ENCODE measurements at places on chromosomes 2 and 18. TPM values are rescaled to one million over a fixed set of nuclear protein-coding genes. Genes with fewer than 3 reads are reported as not detected.

EGR4 gene
- not detected for polyA plus RNA-seq

- H3K36me3 ChIP-seq: no peaks in the 10 kb centered on the region
- no peaks in the 10 kb centered on the region for H3K27me3 ChIP-seq
- DNase-seq: no peak
- H3K27ac ChIP-seq: no peak overlapping the region
- H3K4me3 ChIP-seq: no peak overlapping the region
Observed at GRCh38 chr2:99988599-99988998, 153.8 kb downstream of the AFF3 start.

DNA sequence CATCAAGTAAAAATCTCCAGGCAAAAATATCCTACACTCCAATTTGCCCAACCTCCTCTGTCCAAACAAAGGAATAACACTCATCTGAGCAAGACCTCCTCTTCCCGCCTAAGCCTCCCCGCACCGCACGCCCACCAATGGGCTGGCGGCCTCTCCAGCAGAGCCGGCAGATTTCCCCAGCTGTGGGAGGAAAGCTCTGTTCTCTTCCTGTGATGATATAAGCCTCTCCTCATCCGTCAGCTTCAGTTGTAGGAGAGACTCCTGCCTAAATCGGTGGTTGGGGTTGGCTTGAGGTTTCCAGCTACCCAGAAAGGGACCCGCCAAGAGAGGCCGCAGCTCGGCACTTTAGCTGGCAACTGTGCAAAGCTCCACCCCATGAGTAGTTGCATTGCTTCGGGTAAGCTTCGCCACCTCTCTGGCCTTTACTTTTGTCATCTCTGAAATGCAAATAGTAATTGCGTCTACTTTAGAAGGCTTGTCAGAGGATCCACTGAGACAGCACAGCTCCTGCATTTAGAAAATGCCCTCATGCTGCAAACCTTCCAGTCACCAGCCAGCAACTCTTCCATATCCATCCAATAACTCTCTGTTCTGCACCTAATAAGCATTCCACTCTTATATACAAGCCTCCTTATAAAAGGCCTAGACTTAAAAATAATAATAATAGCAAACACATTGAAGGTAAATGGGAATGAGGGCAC lies 146.4 kb downstream of the MYT1L start:
- H3K27me3 ChIP-seq: no peaks in the 10 kb centered on the region
- no peak overlapping the region for H3K4me3 ChIP-seq
- H3K4me1 ChIP-seq: no peaks in the 10 kb centered on the region

DNA sequence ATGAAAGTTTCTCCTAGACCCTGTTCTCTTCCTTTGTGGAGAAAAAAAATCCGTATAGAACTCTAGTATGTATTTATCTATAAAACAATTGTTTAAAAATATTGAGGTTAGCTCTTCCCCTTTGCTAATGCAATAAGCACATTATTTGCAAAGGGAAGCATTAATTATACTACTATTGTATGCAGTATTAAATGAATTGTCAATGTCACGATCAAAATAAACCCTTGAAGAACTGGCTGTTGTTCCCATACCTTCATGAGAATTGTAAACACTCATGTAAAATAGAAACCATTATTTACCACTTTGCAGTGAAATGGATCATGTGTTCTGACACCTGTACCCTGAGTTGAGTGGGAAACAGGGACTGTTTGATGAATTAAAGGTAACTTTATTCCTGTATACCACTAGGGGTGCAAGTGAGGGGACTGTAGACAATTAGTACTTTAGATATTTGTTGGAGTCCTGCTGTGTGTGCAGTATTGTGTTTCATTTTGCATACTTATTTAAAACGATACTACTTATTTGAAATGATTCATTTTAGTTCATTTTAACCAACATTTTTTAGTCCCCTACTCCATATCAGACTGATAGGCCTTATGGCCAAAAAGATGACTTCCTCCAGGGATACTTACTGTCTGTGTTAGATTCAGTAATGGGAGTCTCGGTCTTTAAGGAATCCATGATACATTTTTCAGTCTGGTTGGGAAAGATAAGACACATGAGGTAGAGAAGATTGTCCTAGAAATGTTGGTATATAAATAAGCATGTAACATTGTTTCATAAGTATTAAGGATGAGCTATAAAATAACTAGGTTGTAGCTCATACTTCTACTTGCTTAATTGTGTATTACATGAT lies 7.9 kb downstream of the PKP4 start:
- H3K4me1 ChIP-seq: peaks cover 20% of the 10 kb centered on the region
- no peak for DNase-seq
- H3K27me3 ChIP-seq: no peaks in the 10 kb centered on the region
- no peak overlapping the region for H3K4me3 ChIP-seq

GPR45 gene
- polyA plus RNA-seq: not detected

DNAJC5G gene
- polyA plus RNA-seq: not detected

- no peak overlapping the region for H3K4me3 ChIP-seq
- H3K27me3 ChIP-seq: no peaks in the 10 kb centered on the region
- peak; percentile 54 for DNase-seq
- H3K36me3 ChIP-seq: peaks cover 1% of the 10 kb centered on the region
- H3K4me1 ChIP-seq: peaks cover 18% of the 10 kb centered on the region
Observed at GRCh38 chr2:209726311-209726710, 45.3 kb upstream of the UNC80 start.

TMEM17 gene
- 4.1 TPM for polyA plus RNA-seq

PRKAG3 gene
- polyA plus RNA-seq: not detected

DNA sequence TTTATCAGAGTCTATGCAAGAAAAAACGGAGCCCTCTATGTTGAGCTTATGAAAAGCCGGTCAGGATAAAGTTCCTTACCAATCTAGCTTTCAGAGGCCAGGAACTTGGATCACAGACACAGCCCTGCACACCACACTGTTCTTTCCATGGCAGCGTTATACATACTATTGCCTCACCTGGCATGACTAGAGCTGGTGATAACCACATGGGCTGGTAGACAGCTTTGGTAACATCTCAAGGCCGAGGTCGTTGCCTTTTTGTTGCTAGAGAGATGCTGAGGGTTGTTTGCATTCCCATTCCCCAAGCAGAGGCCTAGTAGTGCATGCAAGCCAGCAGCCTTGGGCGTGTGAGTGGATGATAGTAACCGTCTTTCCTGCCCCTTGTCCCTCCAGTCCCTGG lies 78.0 kb downstream of the ITGB1BP1 start:
- DNase-seq: no peak
- no peaks in the 10 kb centered on the region for H3K4me1 ChIP-seq
- no peaks in the 10 kb centered on the region for H3K27me3 ChIP-seq
- peaks cover 53% of the 10 kb centered on the region for H3K36me3 ChIP-seq
- no peak overlapping the region for H3K4me3 ChIP-seq
- H3K27ac ChIP-seq: no peak overlapping the region

DNA sequence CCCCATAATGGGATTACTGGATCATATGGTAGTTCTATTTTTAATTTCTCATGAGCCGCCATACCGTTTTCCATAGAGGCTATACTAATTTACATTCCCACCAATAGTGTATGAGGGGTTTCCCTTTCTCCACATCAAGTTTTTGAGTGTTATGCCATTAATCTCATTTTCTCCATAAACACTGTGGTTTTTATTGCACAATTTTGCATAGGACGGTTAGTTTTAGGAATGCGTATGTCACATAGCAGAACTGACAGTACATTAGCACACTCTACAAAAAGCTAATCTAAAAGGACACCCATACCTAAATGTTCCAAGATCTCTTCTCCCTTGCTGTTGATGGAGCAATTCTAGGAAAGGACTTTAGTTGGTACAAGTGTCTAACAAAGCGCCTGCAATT lies 32.5 kb downstream of the DARS1 start:
- DNase-seq: no peak
- peaks cover 13% of the 10 kb centered on the region for H3K4me1 ChIP-seq
- H3K27ac ChIP-seq: no peak overlapping the region
- no peak overlapping the region for H3K4me3 ChIP-seq

GRCh38 chr2:46915281-46915810 lies at the start of gene MCFD2:
TSS of gene MCFD2 (minus strand) at chr2:46915806. CDS start at chr2:46909171, 6,635 bp downstream.
- peak within 1 kb of the TSS; percentile 97 for H3K4me3 ChIP-seq
- peaks cover 7% of the 10 kb centered on the region for H3K36me3 ChIP-seq
- H3K4me1 ChIP-seq: peaks cover 24% of the 10 kb centered on the region
- no peaks in the 10 kb centered on the region for H3K27me3 ChIP-seq

- no peaks in the 10 kb centered on the region for H3K27me3 ChIP-seq
- no peaks in the 10 kb centered on the region for H3K36me3 ChIP-seq
- DNase-seq: no peak
- H3K4me1 ChIP-seq: peaks cover 18% of the 10 kb centered on the region
- H3K27ac ChIP-seq: peak within 1 kb of the TSS; percentile 93
Observed at GRCh38 chr2:152175368-152176112, at the start of gene STAM2. TSS of gene STAM2 (minus strand) at chr2:152175763. CDS start at chr2:152175642, 121 bp downstream.

GRCh38 chr2:120586507-120587278 lies 149.0 kb upstream of the GLI2 start:
- no peak overlapping the region for H3K4me3 ChIP-seq
- no peaks in the 10 kb centered on the region for H3K36me3 ChIP-seq
- peaks cover 16% of the 10 kb centered on the region for H3K4me1 ChIP-seq
- peaks cover 6% of the 10 kb centered on the region for H3K27me3 ChIP-seq
- DNase-seq: no peak
- no peak overlapping the region for H3K27ac ChIP-seq

DAW1 gene
- polyA plus RNA-seq: 0.18 TPM

GRCh38 chr2:147649286-147649685 lies 195.5 kb upstream of the ACVR2A start:
- no peaks in the 10 kb centered on the region for H3K36me3 ChIP-seq
- DNase-seq: no peak

DNA sequence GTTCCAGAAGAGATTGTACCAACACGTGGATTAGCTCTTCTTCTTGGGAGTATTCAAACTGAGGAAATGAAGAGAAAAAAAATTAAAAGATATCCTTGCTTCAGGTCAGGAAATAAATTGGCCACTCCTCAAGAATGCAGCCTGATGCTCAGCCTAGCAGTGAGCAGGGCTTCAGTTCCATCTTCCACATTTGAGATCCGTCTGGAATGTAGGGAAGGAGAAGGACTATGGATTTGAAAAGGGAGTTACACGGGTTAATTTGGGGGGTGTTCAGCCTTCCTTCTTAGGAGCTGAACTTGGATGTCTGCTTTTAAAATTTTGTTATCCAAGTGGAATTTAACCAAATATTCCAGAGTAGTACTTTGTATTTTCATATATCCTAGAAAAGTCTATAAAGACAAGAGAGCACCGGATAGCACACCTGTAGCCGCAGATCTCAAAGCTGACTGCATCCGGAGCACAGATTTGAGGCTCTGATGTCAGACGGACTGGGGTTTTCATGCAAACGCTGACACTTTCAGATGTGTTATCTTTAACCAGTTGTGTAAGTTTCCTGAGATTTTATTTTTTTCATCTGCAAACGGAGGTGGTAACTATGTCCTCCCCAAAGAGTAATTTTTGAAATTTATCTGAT lies 99.3 kb downstream of the COPS8 start:
- H3K36me3 ChIP-seq: no peaks in the 10 kb centered on the region
- H3K4me1 ChIP-seq: no peaks in the 10 kb centered on the region
- no peaks in the 10 kb centered on the region for H3K27me3 ChIP-seq
- H3K4me3 ChIP-seq: no peak overlapping the region

DNA sequence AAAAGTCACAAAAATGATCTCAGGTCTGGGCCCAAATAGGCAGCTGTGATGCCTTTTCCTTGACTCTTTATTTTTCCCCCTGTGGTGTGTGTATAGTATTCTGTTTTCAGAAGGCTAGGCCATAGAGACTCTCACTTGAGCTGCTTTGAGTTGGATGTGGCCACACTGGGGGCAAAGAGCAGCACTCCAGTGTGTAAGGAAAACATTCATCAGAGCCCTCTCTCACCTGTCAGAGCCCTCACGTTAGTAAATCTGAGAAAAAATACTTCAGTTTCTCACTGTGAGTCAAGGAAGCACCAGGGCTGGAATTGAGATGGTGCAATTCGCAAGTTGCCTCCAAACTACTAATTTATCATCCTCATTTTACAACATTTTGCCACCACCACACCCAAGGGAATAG lies 136.1 kb downstream of the ST6GAL2 start:
- no peak overlapping the region for H3K4me3 ChIP-seq
- no peaks in the 10 kb centered on the region for H3K36me3 ChIP-seq
- H3K27ac ChIP-seq: no peak overlapping the region
- no peaks in the 10 kb centered on the region for H3K4me1 ChIP-seq

RAB27B gene
- polyA plus RNA-seq: 4.2 TPM

GRCh38 chr2:141515931-141516330 lies 614.9 kb downstream of the LRP1B start:
- DNase-seq: no peak
- H3K4me1 ChIP-seq: no peaks in the 10 kb centered on the region
- H3K27ac ChIP-seq: no peak overlapping the region
- no peak overlapping the region for H3K4me3 ChIP-seq
- no peaks in the 10 kb centered on the region for H3K27me3 ChIP-seq
- no peaks in the 10 kb centered on the region for H3K36me3 ChIP-seq

GRCh38 chr2:124609667-124610066 lies 584.6 kb downstream of the CNTNAP5 start:
- H3K4me1 ChIP-seq: no peaks in the 10 kb centered on the region
- H3K4me3 ChIP-seq: no peak overlapping the region
- H3K36me3 ChIP-seq: no peaks in the 10 kb centered on the region
- DNase-seq: no peak
- H3K27me3 ChIP-seq: no peaks in the 10 kb centered on the region
- no peak overlapping the region for H3K27ac ChIP-seq

DNA sequence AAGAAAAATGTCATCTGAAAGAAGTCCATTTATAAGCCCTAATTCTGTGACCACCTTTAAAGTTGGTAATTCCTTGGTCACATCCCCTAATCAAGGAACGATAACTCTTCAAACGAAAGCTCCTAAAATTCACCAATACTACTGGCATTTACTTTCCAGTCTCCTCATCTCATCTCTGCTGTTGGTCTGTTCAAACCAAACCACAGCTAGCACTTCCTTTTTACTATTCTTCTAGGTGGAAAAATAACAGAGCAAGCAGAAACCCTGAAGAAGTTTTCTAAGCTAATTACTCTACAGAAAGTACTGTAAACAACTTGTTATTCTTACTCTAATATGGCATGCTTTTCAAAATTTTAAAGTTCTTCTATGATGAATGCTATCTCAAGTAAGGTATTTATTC lies 21.6 kb downstream of the TIA1 start:
- H3K27ac ChIP-seq: no peak overlapping the region
- no peaks in the 10 kb centered on the region for H3K4me1 ChIP-seq
- H3K4me3 ChIP-seq: no peak overlapping the region
- H3K27me3 ChIP-seq: no peaks in the 10 kb centered on the region

- H3K36me3 ChIP-seq: no peaks in the 10 kb centered on the region
- no peak for DNase-seq
- H3K27ac ChIP-seq: no peak overlapping the region
- peaks cover 16% of the 10 kb centered on the region for H3K4me1 ChIP-seq
Observed at GRCh38 chr2:63796366-63796765, 45.3 kb upstream of the UGP2 start.

DNA sequence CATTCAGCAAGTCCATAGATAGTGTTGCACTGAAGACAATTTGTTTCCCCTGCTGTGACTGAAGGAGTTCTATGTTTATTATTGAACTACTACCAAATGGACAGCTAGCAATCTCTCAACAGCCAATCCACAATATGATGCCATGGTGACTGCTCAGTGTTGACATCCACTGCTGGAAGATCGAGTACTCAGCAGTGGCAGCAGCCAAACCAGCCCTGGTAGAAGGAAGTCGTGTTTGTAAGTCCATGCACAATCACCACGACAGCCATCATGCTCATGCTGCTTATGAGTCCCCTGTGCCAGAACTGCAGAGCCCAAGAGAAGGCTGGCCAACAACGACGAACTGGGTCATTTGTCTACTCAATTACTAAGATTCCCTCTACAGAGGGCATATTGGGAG lies 66.4 kb downstream of the OSR1 start:
- no peak for DNase-seq
- H3K36me3 ChIP-seq: no peaks in the 10 kb centered on the region
- no peak overlapping the region for H3K27ac ChIP-seq
- H3K4me1 ChIP-seq: no peaks in the 10 kb centered on the region
- no peak overlapping the region for H3K4me3 ChIP-seq

All from keratinocyte (primary cell).